ENCODE measurements at places on chromosomes 16 and 17. TPM values are rescaled to one million over a fixed set of nuclear protein-coding genes. Genes with fewer than 3 reads are reported as not detected.

The FOXN1 gene
- not detected for polyA plus RNA-seq

GRCh38 chr16:66590322-66590721 lies 11.1 kb downstream of the CMTM2 start:
- DNase-seq: no peak

DNA sequence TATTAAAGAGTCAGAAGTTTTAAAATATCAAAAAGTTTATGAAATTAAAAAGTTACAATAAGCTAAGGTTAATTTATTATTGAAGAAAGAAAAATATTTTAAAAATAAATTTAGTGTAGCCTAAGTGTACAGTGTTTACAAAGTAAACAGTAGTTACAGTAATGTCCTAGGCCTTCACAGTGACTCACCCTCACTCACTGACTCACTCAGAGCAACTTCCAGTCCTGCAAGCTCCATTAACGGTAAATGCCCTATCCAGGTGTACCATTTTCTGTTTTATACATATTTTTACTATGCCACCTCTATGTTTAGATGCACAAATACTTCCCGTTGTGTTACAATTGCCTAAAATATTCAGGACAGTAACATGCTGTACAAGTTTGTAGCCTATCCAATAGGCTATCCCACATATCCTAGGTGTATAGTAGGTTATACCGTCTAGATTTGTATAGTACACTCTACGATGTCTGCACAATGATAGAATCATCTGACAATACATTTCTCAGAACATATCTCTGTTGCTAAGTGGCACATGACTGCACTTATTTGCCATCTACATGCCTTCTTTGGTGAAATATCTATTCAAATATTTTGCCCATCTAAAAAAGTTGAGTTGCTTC lies 67.2 kb upstream of the WSB1 start:
- DNase-seq: no peak

DNA sequence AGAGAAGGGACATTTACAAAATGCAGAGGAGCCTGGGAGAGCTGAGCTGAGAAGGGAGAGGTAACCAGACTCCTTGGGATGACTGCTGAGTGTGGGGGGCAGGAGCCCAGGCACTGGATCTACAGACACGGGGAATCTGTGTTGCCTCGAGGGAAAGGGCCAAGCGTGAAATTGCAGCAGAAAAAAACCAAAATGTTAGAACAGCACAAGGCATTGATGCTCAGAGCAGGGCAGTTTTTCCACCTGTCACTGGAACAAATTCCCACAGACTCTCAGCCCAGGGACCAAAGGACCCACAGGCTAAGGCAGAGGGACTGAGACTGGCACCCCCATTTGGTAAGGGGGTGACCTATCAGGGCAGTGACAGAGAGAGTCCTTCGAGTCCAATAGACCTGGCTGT lies 2.0 kb downstream of the PITPNM3 start:
- no peak for DNase-seq

DNA sequence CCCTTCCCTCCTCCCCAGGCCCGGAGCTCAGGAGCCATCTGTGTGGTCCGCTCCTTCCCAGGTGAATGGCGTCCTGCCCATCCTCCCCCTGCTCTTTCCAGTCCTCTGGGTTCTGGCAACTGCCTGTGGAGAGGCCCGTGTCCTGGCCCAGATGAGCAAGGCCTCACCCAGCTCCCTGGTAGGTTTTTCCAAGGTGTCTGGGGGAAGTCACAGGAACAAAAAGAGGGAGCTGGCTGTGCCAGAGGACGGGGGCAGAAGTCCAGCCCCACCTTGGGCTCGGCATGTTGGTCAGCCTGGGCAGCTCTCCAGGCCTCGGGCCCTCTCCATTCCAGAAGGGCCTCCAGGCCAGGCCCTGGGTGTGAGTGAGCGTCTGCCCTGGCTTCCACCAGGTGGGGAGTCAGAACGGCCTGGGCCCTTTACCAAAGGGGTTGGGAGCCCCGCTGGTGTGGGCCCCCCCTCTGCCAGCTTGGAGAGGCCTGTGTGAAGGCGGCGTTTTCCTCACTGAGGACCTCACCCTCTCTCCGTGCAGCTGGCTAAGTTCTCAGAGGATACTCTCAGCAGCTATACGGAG lies 25.1 kb downstream of the CASKIN2 start:
- DNase-seq: no peak

The CDK5R1 gene
- 8.5 TPM for polyA plus RNA-seq

DNA sequence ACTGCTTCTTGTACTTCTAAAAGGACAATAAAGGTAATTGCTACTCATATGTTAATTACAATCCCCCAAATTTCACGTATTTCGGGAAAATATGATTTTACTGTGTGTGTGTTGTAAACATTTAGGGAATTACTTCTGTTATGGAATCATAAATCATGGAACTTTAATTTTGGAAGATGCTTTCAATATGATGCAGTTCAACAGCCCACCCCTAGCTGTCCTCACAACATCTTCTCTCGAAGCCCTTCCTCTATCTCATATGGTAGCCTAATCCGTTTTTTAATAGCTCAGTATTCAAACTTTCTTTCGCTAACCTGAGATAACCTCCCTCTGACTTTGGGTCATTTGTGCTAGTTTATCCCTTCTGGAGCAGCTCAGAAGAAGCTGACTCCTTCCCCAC lies 78.4 kb downstream of the ANKFN1 start:
- DNase-seq: no peak

- DNase-seq: no peak
Observed at GRCh38 chr16:12099451-12100123, 123.1 kb downstream of the SNX29 start.

DNA sequence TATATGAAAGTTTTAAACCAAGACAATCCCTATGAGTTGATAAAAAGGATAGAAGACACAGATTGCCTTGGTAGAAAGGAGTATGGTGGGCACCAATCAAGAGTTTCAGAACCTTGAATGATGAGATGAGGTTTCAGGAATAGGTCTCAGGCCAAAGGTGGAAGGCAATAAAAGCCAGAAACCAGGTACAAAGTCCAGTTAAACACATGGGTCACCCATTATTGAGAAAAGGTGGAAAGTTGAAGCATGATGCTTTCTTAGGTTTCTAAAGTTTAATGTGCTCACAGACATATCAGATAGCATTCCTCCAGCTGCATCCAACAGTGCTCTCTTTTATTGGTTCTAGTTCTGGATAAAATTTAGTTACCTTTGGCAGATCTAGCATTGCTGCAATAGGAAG lies 950.8 kb upstream of the SOX9 start:
- DNase-seq: no peak

The PHKB gene
- 64.7 TPM for polyA plus RNA-seq

DNA sequence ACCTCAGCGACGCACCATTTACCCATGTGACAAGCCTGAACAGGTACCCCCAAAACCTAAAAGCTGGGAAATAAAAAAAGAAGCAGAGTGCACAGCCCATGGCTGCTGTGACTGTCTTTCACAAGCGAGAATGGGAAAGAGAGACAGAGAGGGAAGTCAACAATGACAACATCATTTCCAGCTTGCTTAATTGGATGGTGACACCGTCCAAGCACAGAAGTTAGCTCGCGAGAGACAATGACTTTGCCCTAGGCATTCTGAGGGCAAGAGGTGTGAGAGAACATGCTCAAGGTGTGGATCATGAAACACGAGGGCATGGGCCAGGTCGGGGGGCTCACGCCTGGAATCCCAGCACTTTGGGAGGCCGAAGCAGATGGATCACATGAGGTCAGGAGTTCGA lies 19.3 kb upstream of the NSMCE1 start:
- no peak for DNase-seq

- DNase-seq: no peak
Observed at GRCh38 chr16:1917056-1917664, 1.1 kb downstream of the HS3ST6 start.

GRCh38 chr16:49021136-49021535 lies 260.5 kb downstream of the CBLN1 start:
- DNase-seq: peak; percentile 68

DNA sequence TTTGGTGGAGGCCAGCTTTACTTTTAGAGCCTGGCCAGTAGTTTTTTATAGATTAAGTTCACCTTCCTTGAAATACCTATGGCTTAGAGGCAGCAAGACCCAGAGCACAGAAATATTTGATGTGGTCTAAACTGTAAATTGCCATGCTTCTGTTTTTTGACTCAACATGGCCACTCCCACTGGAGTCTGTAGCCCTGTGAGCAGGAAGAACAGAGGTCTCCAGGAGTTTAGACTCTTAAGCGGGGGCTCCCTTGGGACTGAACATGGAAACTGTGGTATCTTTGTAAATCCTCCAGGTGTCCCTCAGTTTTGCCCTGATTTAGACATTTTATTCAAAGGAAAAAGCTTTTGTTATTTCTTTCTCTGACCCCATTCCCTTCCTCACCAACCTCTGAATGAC lies 145.6 kb downstream of the FTO start:
- no peak for DNase-seq

The GH1 gene
- polyA plus RNA-seq: 0.19 TPM

The KLHL10 gene
- polyA plus RNA-seq: not detected

DNA sequence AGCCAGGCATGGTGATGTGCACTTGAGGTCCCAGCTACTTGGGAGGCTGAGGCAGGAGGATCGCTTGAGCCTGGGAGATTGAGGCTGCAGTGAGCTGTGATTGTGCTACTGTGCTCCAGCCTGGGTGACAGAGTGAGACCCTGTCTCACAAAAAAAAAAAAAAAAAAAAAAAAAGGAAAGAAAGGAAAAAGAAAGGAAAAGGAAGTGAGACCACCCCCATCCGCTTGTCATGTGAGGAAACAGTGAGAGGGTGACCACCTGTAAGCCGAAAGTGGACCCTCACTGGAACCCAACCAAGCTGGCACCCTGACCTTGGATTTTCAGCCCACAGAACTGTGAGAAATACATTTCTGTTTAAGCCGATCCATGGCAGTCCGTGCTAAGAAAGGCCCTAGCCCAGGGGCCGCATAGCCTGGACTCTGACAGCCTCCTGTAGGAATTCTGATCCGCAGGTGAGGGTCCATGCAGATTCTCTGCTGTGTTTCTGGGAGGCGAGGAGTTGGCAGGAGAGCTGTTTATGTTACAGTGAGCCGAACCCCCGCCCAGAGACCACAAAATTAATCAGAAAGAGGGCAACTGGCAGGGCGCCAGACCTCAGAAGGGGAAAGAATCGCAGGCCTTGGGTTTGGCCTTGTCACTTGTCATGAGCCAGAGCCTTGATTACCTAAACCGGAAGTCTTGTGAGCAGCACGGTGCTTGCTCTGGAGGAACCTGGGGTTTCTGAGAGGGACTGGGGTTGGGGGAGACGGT lies 945 bp downstream of the SGSH start:
- peak; percentile 73 for DNase-seq

The C1QTNF8 gene
- not detected for polyA plus RNA-seq

The NACA2 gene
- 2.6 TPM for polyA plus RNA-seq

- DNase-seq: peak; percentile 74
Observed at GRCh38 chr16:22188595-22189442, 17.3 kb upstream of the EEF2K start.

The FNDC8 gene
- 0.39 TPM for polyA plus RNA-seq

GRCh38 chr17:29090750-29091605 lies 48.0 kb downstream of the PIPOX start:
- no peak for DNase-seq

The PLEKHH3 gene
- polyA plus RNA-seq: 38.0 TPM

The HIC1 gene
- 44.6 TPM for polyA plus RNA-seq

- DNase-seq: no peak
Observed at GRCh38 chr16:3223913-3224515, 10.9 kb downstream of the ZNF200 start.

GRCh38 chr16:85719605-85720301 lies 31.0 kb upstream of the GINS2 start:
- DNase-seq: no peak

DNA sequence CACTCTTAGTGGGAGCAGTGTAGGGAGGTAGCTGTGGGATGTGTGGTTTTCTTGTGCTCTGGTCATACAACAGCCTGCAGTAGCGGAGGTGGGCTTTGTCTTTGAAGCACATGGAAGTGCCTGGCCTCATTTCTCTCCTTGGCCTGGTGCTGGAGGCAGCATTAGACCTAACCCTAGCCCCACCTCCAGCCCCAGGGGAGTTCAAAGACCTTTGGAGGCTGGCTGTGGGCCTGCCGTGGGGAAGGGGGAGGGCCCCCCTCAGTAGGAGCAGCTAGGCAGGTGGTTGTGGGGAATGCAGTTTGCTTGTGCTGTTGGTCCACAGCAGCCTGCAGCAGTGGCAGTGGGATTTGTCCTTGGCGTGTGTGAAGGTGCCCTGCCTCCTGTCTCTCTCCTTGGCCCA lies 91.7 kb downstream of the BCAS3 start:
- no peak for DNase-seq

Data from muscle of back (tissue), 13 donors.